Kidney tubule cell (primary cell): ENCODE measurements at places on chromosomes 6 and 20.

DNA sequence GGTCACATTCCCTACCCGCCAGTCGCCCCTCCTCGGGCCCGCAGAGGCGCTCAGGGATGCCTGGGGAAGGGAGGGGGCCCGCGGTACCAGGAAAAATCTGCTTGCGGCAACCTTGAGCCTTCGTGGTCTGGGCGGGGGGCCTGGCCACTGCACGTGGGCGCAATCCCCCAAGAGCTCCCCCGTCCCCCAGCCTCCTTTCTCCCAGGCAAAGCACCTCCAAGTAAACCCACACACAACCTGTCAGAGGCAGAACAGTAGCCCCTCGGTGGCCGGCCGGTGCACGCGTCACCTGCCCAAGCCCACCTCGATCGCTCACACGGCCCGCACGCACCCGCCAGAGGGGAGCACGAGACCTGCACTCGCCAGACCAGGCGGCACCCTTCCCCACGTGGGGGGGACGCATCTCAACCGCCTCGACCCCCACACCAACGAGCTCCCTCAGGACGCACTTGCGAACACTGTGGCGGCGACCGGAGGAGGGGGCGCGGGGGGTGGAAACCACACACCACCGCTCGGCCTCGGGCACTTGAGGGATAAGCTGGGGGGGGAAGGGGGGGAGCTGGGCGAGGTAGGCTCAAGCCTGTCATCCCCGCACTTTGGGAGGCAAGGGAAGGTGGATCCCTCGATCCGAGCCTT is 1955.7 kb upstream of the DEFB115 start:
- DNase-seq, result no peak

GRCh38 chr20:2261046-2261485 is 34.7 kb upstream of the TGM3 start:
- DNase-seq, result no peak

GRCh38 chr20:31652917-31653396 is 15.2 kb downstream of the COX4I2 start:
- no peak for DNase-seq

DNA sequence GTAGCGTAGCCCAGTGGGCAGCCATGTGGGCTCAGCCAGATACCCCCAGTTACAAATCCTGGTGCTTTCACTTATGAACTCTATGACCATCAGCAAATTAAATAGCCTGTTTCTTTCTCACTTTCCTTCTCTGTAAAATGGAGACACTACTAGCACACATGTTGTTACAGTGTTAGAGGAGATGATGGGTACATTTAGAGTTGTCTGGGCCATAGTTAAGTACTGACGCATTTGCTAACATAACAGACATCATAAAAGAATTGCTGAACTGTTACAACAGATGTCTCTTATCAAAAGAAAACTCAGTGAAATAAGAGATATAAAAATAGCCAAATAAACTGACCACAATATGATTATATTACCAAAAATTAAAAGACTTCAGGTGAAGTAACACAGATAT is 69.9 kb upstream of the DOK5 start:
- no peak for DNase-seq

GRCh38 chr6:133995296-133995695 is 42.3 kb downstream of the TBPL1 start:
- DNase-seq, result peak; percentile 62

DNA sequence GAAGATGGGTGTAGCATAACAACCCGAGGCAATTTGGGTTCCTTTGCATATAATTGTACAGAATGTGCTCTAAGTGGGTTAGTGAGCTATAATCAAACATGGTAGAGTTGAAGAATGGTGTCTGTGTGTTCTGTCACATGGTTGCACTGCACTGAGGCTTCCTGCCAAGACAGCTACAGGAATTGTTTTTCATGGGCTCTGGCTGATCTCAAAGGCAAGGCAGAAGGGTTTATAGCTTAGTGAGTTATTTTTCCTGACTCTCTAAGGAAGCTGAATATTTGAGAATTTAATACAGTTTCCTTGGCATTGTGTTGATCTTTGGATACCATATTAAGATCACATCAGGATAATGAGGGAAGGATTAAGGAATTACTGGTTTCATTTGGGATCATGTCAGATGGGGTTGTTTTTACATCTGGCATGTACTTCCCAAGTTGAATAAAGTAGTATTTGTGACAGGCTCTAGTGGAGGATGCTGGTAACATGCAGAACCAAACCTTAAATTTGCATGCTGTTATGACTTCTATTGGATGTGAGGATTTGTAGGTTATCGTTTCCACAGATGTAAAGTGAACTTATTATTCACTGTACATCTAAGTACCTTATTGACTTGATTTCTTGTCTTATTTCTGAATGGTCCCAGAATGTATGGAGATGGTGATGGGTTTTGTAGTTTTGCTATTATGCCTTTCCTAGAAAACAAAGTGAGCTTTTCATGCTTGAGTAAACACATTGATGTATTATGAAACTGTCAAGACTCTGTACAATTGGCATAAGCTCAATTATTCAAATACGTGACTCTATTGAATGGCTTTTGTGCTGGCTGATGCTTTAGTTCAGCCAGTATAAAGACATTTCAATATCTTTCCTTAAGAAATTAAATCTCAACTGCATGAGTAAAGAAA is 43.3 kb downstream of the LRRC1 start:
- peak; percentile 26 for DNase-seq

DNA sequence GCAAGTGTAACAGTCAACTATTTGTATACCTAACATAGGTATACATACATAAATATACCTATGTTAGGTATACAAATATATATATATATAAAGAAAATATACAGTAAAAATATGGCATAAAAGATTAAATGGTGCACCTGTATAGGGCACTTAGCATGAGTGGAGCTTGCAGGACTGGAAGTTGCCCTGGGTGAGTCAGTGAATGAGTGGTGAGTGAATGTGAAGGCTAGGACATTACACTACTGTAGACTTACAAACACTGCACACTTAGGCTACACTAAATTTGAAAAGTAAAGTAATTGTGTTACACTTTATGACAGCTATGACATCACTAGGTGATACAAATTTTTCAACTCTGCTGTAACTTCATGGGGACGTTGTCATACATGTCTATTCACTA is 65.6 kb downstream of the CDC5L start:
- DNase-seq, result peak; percentile 48

GRCh38 chr6:114061116-114061515 is 90.2 kb upstream of the HDAC2 start:
- DNase-seq, result no peak

DNA sequence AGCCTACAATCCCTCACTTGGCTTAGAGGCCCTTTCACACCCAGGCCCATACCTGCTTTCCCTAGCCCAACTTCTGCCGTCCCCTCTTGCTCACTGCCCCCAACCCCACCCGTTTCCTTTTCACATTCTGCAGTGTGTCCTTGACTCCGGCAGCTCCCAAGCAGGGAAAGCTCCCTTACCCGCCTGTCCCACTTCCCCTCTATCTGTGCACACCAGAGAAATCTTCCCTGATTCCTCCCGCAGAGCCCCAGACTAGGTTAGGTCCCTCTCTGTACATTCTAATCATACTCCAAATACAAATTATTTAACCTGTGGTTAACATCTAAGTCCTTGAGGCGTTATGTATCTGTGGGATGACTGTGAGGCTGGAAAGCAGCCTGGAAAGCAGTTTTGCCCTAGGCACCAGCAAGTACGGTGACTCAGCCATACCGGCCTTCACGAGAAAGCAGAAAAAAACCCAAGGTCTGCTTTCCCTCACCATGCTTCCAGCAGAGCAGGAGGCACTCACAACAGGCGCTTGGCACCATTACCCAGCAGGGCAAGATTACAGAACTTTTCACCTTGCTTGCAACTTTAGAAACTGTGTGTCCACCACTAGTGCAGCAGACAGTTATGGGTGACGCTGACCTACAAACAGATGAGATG is 22.3 kb downstream of the ELOVL5 start:
- peak; percentile 93 for DNase-seq

- no peak for DNase-seq
These were observed 42.1 kb downstream of the GFRA4 start for GRCh38 chr20:3621111-3621510.
